ENCODE measurements at places on chromosomes 16 and 17. TPM values are rescaled to one million over a fixed set of nuclear protein-coding genes. Genes with fewer than 3 reads are reported as not detected.

Gene TBC1D3
- not detected for total RNA-seq

Gene MT1E
- total RNA-seq: 18.5 TPM

Gene EIF4A3
- total RNA-seq: 130 TPM

Gene TM4SF5
- not detected for total RNA-seq

Gene GPR142
- not detected for total RNA-seq

Gene OR3A3
- not detected for total RNA-seq

Gene AARS1
- 166 TPM for total RNA-seq

Gene CIITA
- total RNA-seq: 0.15 TPM

Gene TEKT5
- total RNA-seq: not detected

Gene SOST
- not detected for total RNA-seq

Gene MAP3K14
- 1.3 TPM for total RNA-seq

Data from epithelial cell of umbilical artery (primary cell).